ENCODE measurements at places on chromosomes 1 and 21.

DNA sequence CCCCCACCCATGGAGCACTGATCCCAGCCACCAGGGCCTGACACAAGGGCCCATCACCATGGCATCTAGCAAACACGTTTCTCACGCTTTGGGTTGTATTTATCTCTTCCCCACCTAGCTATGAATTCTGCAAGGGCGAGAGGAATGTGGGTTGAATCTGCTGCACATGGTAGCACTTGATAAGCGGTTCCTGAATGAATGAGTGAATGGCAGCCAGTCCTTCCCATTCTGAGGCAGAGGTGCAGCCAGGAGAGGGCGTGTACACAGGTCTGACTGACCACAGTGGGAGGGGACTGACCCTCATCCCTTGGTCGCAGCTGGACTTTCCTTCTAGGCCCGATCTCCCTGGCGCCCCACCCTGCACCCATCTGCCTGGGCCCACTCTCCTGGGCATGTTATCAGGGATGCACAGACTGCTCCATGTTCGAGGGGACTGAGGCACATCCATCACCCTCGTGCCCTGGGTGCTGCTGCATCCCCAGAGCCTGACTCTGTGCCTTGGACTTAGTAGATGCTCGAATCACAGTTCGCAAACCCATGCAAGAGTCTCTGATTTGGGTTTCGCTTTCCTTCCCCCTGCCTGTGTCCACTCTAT lies 1.0 kb downstream of the RD3 start:
- no peak for DNase-seq

DNA sequence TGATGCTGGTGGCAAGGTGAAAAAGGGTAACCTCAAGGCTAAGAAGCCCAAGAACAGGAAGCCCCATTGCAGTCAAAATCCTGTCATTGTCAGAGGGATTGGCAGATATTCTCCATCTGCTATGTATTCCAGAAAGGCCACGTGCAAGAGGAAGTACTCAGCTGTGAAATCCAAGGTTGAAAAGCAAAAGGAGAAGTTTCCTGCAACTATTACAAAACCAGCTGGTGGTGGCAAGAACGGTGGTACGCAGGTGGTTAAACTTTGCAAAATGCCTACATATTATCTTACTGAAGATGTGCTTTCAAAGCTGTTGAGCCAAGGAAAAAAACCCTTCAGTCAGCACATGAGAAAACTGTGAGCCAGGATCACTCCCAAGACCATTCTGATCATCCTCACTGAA lies 13.7 kb upstream of the VPS45 start:
- no peak for DNase-seq

DNA sequence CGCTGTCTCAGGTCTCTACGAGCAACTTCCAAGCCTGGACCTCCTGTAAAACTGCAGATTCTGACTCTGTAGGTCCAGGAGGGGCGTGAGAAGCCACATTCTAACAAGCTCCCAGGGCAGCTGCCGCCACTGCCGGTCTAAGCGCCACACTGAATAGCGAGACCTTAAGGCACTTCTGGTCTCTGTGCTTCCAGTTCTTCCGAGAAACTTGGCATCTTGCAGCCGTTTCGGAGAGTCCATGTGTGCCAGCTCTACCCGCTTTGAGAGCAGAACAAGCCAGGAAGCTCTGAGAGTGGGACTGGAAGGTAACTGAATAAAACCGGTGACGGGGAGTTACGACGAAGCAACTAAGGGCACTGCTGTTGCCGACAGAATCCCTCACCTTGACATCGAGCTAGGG lies 12.5 kb downstream of the AGT start:
- no peak for DNase-seq

DNA sequence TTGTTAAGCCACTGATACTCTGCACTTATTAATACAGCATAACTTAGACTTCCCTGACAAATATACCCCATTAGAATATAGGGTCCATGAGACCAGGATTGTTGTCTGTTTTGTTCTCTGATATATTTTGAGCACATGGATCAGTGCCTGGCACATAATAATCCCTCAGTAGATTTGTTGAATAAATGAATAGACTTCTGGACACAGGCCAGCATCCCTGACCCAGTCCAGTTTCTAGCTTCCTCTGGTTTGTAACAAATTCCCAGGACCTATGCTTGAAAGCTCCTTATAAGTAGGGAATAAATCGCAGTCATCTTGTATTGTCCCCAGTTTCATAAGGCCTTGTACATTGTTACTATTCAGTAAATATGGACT lies 58.2 kb upstream of the GADD45A start:
- no peak for DNase-seq

GRCh38 chr1:160768295-160768657 lies 27.7 kb upstream of the LY9 start:
- peak; percentile 64 for DNase-seq

GRCh38 chr1:48532976-48533375 lies 61.0 kb upstream of the SPATA6 start:
- DNase-seq, result no peak

- DNase-seq, result no peak
Measured at GRCh38 chr1:93427656-93428055, 20.3 kb upstream of the FNBP1L start.

- DNase-seq, result no peak
Measured at GRCh38 chr1:53410100-53410541, 49.1 kb upstream of the DMRTB1 start.

Measured in upper lobe of left lung (tissue), 6 donors.